ENCODE measurements at places on chromosomes 12 and 14.

GRCh38 chr12:96365604-96366380 is 34.4 kb downstream of the CDK17 start:
- no peak for DNase-seq

GRCh38 chr14:34711796-34712712 is 2.3 kb downstream of the CFL2 start:
- no peak for DNase-seq

GRCh38 chr14:50801706-50802105 is 29.3 kb downstream of the NIN start:
- DNase-seq: no peak

GRCh38 chr14:99094901-99095300 is 177.1 kb downstream of the BCL11B start:
- peak; percentile 33 for DNase-seq

DNA sequence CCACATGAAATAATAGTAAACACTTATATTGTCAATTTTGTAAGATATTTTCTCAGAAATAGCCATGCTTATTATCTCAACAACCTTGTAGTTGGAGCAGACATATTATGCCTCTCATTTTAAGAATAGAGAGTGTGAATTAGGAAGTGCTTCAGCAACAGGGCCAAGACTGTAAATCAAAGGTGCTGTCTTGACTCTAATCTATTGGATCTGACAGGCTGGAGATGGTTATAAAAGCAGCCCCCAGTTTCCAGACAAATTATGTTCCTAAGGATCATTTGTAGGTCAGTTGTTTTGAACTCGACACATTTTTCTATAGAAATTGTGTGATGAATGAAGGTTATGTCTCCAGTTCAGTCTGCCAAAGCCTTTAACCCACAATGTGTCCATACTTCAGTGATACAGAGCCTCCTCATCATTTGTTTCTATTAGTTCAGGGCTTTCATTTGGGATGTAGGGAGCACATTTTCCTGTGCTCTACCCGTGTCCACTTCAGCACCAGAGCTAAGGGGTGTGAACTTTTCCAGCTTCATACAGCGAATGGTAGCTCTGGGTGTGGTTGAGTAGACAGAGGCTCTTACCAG is 284.8 kb upstream of the FBXO33 start:
- no peak for DNase-seq

GRCh38 chr12:56629459-56630179 is 507 bp downstream of the BAZ2A start:
- DNase-seq: peak; percentile 31

DNA sequence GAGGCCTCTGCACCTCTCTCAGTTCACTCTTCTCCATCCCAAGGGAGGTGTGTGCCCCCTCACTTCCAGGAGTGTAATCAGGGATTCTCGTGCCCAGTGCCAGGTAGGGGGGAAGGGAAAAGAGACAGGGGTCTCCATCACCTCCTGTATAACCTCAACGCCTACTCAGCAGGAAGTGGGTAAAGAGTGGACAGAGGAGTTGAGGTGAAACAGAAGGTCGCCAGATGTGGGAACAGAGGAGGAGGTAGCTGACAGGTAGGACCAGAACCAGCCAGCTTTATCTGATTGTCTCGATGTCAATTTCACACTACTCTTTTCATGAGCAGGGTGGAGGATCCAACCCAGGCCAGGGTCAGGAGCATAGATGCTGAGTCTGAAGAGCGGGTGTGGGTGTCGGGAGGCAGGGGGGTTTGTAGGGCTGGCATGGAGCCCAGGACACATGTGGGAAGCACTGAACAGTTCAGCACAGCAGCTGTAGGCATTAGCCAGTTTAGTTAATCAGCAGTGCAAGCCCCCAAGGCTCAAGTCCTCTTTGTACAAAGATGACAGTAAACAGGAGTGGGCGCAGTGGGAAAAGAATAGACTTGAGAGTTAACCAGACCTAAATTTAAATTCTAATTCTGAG is 213.5 kb downstream of the PELI2 start:
- DNase-seq: no peak

GRCh38 chr14:102966681-102967505 is 44.4 kb downstream of the AMN start:
- no peak for DNase-seq

DNA sequence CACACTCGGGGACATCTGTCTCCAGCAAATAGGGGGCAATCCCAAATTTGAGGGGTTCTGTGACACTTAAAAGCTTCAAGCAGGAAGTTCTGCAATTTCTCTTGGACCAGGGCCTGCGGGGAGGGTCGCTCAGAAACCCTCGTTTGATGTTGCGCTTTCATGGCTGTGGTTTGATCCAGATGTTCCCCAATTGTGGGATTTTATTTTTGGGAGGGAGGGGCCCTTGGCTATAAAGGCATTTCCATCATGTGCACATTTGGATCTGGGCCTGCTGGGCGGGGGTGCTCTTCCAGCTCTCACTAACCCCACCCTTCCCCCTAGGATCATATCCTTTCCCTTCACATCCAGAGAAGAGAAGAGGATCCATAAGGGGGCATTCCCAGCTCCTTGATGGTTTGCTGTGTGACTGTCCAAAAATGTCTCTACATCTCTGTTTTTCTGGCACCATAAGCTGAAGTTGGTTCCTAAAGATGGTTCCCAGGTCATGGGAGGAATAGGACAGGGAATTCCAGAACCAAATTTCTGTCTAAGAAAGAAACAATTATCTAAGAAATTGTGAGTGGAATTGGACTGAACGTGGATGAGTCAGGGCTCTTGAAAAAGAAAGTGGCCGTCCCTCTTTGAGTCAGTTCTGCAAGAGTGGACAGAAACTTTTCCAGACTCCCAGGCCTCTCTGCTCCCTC is 47.2 kb downstream of the SMUG1 start:
- no peak for DNase-seq

GRCh38 chr14:50875359-50876070 is 3.7 kb downstream of the ABHD12B start:
- DNase-seq: no peak

DNA sequence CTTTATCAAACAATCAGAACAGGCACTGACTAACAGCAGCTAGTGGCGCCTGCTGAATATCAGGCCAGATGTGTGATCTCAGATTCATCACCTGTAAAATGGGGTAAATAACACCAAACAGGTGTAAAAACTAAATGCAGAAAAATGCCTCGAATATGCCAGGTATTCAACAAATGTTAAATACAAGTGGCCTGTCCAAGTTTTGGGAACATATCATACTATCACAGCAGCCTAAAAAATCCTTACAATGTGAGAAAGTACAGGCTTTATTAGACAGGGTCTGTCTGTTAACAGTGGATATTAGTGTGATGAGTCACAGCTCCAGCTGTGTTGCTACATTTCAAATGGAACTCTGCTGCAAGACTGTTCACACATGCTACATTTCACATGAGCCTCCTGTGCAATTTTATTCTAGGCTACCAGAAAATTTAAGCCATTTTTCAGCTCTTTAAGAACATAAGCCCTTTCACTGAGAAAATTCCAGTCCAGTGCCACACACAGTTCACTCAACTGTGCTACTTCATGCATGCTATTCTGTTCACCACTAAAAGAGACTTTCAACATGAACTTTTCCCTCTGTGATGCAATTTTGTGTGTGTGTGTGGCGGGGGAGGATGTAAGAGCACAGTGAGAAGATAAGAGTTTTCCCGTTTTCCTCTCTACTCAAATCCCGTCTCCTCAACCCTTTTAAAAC is 56.7 kb downstream of the MSRB3 start:
- DNase-seq: peak; percentile 77

- DNase-seq: no peak
Observed at GRCh38 chr14:89491711-89492381, 74.8 kb upstream of the FOXN3 start.
